GM03348 (cell line): ENCODE measurements at places on chromosomes 16 and 17.

- no peak for DNase-seq
These were observed 4.5 kb downstream of the NPTX1 start for GRCh38 chr17:80471922-80472321.

DNA sequence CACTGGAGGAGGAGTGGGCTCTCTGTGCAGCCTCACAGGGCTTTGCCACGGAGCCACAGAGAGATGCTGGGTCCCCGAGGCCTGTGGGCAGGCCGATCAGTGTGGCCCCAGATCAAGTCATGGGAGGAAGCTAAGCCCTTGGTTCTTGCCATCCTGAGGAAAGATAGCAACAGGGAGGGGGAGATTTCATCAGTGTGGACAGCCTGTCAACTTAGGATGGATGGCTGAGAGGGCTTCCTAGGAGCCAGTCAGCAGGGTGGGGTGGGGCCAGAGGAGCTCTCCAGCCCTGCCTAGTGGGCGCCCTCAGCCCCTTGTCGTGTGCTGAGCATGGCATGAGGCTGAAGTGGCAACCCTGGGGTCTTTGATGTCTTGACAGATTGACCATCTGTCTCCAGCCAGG is 3.9 kb downstream of the NXPH3 start:
- DNase-seq = no peak

DNA sequence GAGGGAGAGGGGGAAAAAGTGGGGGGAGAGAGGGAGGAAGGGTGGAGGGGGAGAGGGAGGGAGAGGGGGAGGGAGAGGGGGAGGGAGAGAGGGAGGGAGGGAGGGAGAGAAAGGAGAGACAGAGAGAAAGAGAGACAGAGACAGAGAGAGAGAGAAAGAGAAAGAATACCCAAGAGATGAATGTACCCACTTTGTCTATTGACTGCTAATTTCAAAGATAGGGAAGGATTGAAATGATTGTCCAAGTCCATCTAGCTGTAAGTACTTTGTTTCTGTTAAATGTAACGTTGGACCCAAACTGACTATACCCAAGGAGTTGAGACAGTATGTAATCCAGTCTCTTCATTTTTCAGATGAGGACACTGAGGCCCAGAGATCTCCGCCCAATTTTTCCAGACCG is 374.9 kb downstream of the GRIN2A start:
- no peak for DNase-seq

GRCh38 chr16:10081201-10081940 is 100.9 kb downstream of the GRIN2A start:
- DNase-seq = no peak

DNA sequence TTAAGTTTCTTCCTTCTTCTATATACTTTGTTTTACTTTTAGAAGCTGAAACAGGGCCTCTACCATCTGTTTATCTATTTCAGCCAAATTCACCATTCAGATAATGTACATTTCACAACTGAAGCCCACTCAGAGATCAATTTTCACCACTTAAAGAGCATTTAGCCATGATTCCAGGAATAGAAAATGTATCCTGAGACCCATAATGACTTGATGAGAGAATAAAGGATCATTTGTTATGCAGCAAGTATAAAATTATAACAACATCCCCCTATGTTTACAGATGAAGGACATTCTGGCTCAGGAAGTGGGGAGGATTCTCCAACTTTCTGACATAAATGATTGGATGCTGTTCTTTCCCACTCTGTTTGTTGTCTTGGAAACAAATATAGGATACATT is 962.1 kb upstream of the EEF2KMT start:
- DNase-seq = no peak

GRCh38 chr17:50696365-50696879 is 11.3 kb downstream of the ANKRD40 start:
- no peak for DNase-seq

DNA sequence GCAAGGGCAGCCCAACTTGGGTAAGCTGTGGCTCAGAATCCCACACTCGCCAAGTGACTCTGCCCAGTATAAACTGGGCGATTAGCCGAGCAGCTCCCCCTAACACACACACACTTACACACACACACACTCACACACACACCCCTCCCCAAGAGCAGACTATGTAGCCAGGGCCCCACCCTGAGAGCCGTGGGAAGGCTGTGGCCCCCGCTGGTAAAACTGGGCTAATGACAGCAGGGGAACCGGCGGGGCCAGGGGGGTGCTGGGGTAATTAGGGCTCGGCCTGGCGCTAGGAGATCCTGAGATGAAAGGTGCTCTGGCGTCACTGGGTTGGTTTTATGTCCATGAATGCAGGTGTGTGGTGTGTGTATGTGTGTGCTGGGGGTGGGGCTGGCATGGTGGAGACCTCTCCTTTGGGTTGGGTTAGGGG is 1.1 kb upstream of the THRA start:
- DNase-seq = no peak

DNA sequence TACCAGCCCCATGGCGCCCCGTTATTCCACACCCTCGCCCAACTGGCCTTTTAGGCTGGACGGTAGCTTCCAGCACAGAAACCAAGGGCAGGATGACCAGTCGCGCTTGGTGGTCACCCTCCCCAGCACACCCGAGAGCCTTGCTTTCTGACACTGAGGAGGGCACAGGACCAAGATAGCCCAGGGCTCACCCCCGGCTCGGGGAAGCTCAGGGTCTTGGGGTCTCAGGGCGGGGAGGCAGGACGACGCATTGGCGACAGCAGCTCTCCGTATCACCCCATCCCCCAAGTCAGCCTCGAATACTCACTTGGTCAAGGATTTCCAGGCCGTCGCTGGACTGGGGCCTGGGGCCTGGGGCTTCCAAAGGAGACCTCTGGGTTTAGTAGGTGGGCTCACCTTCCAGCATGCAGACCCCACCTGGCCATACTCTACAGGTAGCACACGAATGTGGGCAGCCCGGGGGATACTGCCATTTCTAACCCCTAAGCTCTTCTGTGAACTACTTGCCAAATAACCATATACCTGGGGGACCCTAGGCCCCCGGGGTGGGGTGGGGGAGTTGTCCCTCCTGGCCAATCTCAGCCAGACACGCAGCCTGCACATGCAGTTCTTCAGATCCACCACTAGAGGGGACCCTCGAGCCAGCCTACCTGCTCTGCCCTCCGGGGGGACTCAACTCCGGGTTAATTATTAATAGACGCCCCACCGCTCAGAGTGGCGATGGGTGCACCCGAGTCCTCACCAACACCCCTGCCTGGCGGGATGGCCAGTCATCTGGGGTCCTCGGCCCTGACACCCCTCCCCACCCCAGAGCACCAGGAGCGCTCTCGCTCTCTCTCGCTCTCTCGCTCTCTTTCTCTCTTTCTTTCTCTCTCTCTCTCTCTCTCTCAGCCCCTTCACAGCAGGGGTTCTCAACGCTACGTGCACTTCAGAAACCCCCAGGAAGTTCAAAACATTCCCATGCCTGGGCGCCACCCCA is 30.0 kb downstream of the TBC1D16 start:
- peak; percentile 90 for DNase-seq

DNA sequence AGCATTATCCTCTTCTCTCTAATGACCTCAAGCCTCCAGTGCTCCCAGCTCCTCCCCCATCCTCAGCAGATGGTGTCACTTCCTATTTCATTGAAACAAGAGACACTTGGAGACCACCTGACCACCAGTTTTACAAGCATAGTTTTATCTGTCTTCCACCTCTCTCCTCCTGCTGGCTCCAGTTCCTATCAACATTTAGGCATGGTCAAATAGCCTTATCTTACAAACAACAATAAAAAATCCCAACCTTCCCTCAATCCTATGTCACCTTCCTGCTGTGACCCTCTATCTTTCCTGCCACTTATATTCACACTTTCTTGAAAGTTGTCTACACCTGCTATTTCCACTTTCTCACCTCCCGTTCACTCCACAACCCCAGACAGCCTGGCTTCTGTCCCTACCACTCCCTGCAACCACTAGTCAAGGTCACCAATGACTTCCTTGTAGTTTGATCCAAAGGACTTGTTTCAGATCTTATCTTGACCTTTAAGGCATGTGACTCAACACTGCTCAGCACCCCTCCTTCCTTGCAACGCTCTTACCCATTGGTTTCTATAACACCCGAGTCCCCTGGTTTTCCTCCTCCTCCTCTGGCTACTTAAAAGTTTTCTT is 4.3 kb upstream of the NTN1 start:
- DNase-seq = no peak

- no peak for DNase-seq
These were observed 26.0 kb downstream of the TK2 start for GRCh38 chr16:66523861-66524354.

- DNase-seq = no peak
These were observed 58.2 kb downstream of the STX8 start for GRCh38 chr17:9517396-9517795.

DNA sequence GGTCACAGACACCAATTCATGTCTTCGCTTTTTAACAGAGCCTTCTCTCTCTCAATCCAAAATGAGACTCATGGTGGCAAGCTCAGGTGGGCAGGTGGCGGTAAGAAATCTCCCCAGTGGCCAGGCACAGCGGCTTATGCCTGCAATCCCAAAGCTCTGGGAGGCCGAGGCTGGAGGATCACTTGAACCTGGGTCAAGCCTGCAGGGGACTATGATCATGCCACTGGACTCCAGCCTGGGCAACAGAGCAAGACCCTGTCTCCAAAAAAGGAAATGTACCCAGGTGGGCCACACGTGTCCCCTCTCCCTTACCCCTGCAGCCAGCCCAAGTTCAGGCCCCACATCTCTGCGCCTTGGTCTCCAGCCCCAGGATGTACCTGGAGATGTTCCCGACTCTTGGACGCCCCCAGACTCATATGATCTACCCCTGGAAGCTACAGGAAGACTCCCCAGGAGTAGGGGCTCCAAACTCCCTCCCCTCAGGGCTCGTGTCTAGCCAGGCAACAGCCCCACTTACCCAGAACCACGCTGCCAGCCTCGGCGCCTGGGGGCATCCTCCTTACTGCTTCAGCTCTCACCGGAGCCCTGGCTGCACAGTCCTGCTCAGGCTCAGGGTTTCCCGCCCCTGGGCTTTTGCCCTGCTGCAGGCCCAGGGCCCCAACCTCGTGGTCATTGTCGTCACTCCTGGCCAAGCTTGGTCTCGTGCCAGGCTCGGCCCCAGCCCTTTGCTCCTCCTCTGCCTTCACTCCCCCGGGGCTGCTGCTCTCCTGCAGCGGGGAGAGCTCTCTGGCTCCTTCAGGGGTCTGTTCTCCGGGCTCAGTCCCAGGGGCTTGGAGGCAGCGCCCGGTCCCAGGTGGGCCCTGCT is 16.2 kb downstream of the MYLK3 start:
- DNase-seq = no peak

- DNase-seq = no peak
These were observed 25.4 kb upstream of the RPTOR start for GRCh38 chr17:80519091-80519781.

DNA sequence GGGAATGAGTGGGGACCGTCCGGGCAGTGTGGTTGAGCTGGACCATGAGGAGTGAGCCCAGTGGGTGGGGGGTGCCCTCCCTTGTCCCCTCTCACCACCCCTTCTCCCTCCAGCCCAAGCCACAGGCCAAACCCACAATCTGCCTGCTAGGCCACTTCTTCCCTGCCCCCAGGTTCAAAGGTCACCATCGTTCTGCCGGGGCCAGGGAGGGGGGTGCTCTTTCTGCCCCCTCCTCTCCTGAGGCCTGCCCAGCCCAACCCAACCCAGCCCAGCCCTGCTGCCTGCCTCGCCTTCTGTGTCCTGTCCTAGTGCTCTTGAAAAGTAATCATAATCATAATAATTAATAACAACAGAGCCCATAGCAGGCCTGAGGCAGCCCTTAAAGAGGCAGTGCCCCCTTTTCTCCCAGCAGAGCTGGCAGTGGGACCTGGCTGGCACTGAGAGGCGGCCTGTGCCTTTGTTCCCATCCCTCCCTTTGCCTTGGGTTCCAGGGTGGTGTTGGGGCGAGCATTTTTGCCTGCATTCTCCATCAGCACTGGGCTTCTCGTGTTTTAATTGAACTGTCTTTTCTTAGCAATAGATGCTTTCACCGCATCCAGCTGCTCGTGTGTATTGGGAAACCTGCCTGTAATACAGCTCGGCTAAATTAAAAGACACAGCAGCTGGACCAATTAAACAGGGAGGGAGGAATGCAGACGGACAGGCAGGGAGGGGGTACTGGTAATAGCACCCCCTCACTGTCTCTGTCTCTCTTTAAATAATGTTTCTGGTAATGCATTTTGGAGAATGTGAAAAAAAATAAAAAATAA is 46.8 kb downstream of the SREBF1 start:
- no peak for DNase-seq

GRCh38 chr17:78771758-78772382 is 10.2 kb downstream of the CYTH1 start:
- DNase-seq = no peak

DNA sequence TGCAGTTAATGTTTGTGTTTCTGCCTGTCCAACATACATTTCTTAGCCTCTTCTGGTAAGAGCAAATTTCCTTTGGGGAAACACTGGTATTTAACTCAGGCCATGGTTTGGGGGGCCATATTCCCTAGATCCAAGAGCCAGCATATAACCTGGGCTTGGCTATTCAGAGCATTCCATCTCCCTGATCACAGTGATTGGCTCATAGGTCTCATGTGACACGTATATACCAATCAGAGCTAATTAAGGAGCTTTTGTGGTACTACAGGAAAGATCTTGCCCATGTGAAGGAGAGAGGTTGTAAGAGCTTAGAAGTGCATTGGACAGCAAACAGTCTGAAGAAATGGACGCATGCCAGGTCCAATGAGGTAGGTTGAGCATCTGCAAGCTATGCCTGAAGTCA is 33.4 kb upstream of the GPR139 start:
- no peak for DNase-seq

GRCh38 chr16:47851146-47851545 is 304.6 kb downstream of the ABCC12 start:
- DNase-seq = no peak

DNA sequence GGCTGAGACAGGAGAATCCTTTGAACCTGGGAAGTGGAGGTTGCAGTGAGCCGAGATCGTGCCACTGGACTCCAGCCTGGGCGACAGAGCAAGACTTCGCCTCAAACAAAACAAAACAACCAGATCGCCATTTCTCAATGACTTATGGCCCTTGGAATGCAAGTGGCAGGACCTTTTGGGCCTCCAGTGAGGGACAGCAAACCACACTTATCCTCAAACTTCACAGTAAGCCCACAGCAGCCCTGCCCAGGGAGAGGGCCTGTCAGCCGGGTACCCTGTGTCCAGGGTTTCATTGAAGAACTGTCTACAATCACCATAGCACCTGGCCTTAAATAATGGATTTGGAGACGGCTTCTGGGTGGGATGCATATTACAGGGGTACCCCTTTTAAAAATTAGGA is 11.7 kb downstream of the TRAF4 start:
- no peak for DNase-seq

- DNase-seq = peak; percentile 20
These were observed 12.3 kb upstream of the SPAG9 start for GRCh38 chr17:51132964-51133319.
